Panc1 (cell line): ENCODE measurements at places on chromosomes 5 and 9. TPM values are rescaled to one million over a fixed set of nuclear protein-coding genes. Genes with fewer than 3 reads are reported as not detected.

- peaks cover 33% of the 10 kb centered on the region for H3K4me1 ChIP-seq
- H3K27me3 ChIP-seq, result no peaks in the 10 kb centered on the region
- H3K4me3 ChIP-seq, result no peak overlapping the region
- DNase-seq, result no peak
- H3K27ac ChIP-seq, result no peak overlapping the region
Measured at GRCh38 chr9:121365564-121365963, 4.5 kb downstream of the STOM start.

- no peak overlapping the region for H3K4me3 ChIP-seq
- H3K36me3 ChIP-seq, result peaks cover 7% of the 10 kb centered on the region
- H3K4me1 ChIP-seq, result no peaks in the 10 kb centered on the region
- peak; percentile 45 for DNase-seq
- H3K27me3 ChIP-seq, result no peaks in the 10 kb centered on the region
Measured at GRCh38 chr5:38922199-38922598, 76.4 kb downstream of the OSMR start.

DNA sequence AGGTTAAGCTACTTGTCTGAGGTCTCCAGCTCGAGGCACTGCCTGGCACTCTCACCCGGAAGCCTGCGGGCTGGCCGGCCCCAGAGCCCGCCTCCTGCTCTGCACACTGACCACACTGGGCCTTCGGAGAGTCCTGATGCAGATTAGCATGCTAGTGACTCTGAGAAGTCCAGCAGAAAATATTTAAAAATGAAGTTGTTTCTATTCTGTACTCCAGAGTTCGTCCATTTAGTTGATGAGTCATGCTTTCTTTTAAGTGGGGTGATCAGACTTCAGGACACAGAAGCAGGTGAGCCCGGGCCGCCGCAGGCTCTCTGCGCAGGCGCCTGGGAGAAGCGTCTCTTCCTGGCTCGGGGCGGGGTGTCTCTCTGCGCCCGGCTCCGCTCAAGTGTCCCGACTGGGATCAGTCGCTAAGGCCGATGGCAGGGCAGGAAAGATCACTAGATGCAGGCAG lies 32.5 kb downstream of the FAM240B start:
- H3K27ac ChIP-seq, result peak overlapping the region; percentile 75
- peak; percentile 22 for DNase-seq
- peaks cover 24% of the 10 kb centered on the region for H3K4me1 ChIP-seq
- no peaks in the 10 kb centered on the region for H3K27me3 ChIP-seq
- H3K36me3 ChIP-seq, result no peaks in the 10 kb centered on the region

GRCh38 chr9:114034196-114034595 lies 43.9 kb downstream of the AMBP start:
- no peak for DNase-seq
- no peaks in the 10 kb centered on the region for H3K36me3 ChIP-seq
- H3K27me3 ChIP-seq, result no peaks in the 10 kb centered on the region
- H3K4me1 ChIP-seq, result no peaks in the 10 kb centered on the region
- no peak overlapping the region for H3K4me3 ChIP-seq
- H3K27ac ChIP-seq, result no peak overlapping the region

The POLK gene
- 21.3 TPM for total RNA-seq

- DNase-seq, result no peak
- no peak overlapping the region for H3K4me3 ChIP-seq
- no peaks in the 10 kb centered on the region for H3K4me1 ChIP-seq
- no peak overlapping the region for H3K27ac ChIP-seq
Measured at GRCh38 chr9:121333950-121334773, 35.9 kb downstream of the STOM start.

DNA sequence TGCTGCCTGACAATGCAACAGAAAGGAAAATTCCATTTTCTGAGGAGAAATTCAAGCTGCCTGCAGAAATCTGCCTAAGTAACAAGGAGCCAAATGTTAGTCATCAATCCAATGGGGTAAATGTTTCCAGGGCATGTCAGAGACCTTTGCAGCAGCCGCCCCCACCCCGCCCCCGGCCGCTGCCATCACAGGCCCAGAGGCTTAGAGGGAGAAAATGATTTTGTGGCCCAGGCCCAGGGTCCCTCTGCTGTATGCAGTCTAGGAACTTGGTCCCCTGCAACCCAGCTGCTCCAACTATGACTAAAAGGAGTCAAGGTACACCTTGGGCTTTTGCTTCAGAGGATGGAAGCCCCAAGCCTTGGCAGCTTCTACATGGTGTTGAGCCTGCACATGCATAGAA lies 45.0 kb downstream of the VLDLR start:
- no peaks in the 10 kb centered on the region for H3K36me3 ChIP-seq
- H3K4me3 ChIP-seq, result no peak overlapping the region
- no peak overlapping the region for H3K27ac ChIP-seq
- H3K27me3 ChIP-seq, result no peaks in the 10 kb centered on the region

DNA sequence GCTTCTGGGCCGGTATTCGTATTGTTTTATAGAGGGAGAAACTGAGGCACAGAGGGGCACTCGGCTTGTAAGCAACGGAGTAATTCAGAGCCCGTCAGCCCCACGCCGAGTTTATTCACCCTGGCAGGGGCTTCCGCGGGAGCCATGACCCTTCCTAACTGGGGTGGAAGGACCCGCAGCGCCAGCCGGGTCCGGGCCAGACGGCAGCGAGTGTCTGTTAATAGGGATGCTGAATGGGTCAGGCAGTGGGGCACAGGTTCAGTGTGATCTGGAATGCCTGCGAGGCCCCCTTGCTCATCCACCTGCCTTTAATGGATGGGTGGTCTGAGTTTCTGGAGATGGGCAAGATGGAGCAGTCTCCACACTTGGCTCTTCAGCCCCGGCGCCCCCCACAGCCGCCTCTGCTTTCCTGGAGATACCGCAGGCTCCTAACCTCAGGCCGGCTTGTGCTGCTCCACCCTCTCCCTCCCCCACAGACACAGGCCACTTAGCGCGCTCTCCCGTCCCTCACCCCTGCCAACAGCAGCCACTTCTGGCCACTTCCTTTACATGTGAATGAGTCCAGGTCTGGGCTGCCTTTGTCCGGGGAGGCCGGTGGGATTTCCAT lies 147.1 kb downstream of the ERCC6L2 start:
- H3K4me3 ChIP-seq, result no peak overlapping the region
- H3K27ac ChIP-seq, result no peak overlapping the region
- DNase-seq, result no peak
- H3K27me3 ChIP-seq, result no peaks in the 10 kb centered on the region; the same call in 1 of the 2 replicates

The COL27A1 gene
- total RNA-seq, result 5.1 TPM

- no peak for DNase-seq
- no peak overlapping the region for H3K27ac ChIP-seq
- H3K4me3 ChIP-seq, result no peak overlapping the region
- H3K4me1 ChIP-seq, result no peaks in the 10 kb centered on the region
Measured at GRCh38 chr9:86485359-86485758, 131.1 kb upstream of the TUT7 start.

The TPPP gene
- 0.98 TPM for total RNA-seq

The BTNL3 gene
- total RNA-seq, result not detected

GRCh38 chr9:98540476-98540875 lies 168.3 kb downstream of the GABBR2 start:
- H3K4me3 ChIP-seq, result no peak overlapping the region
- no peaks in the 10 kb centered on the region for H3K4me1 ChIP-seq

The SPINK4 gene
- not detected for total RNA-seq

The HEMGN gene
- total RNA-seq, result not detected

- H3K4me3 ChIP-seq, result no peak overlapping the region
- H3K36me3 ChIP-seq, result no peaks in the 10 kb centered on the region
- H3K27ac ChIP-seq, result no peak overlapping the region
- H3K27me3 ChIP-seq, result no peaks in the 10 kb centered on the region; the same call in 1 of the 2 replicates
- no peaks in the 10 kb centered on the region for H3K4me1 ChIP-seq
- peak; percentile 69 for DNase-seq
Measured at GRCh38 chr5:71922584-71923106, 184.6 kb upstream of the MAP1B start.

- no peaks in the 10 kb centered on the region for H3K27me3 ChIP-seq
- no peak overlapping the region for H3K4me3 ChIP-seq
- no peak overlapping the region for H3K27ac ChIP-seq
Measured at GRCh38 chr9:130766021-130766926, 68.8 kb upstream of the ABL1 start.

The LHX2 gene
- total RNA-seq, result 0.36 TPM

The PCDHGA4 gene
- 0.69 TPM for total RNA-seq

DNA sequence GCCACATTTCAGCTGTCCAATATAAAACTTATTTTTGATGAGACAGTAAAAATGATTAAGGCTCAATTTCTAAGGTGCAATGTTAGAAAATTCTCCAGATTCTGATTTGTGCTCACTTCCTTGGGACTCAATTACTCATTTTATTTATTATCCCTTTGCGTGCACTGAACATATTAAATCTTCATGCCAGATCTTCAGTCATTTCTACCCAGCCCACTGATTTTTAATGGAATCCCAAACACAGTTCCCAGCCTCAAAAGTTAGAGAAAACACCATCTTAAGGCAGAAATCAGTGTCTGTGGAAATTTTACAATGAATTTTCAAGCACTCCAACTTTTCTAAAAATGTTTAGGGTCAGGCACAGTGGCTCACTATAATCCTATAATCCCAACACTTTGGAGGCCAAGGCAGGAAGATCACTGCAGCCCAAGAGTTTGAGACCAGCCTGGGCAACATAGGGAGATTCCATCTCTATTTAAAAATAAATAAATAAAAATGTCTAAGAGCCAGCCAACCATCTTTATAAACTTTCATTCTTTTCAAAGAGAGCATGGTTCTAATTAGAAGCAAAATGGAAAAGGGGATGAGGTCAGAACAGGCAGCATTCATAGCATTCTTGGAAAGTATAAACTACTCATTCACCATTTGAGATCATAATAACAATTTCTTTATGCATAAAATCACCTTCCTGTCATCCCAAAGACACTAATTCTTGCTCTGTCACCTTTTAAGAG lies 53.7 kb downstream of the TLE1 start:
- DNase-seq, result no peak
- no peaks in the 10 kb centered on the region for H3K36me3 ChIP-seq
- H3K27me3 ChIP-seq, result no peaks in the 10 kb centered on the region
- no peak overlapping the region for H3K4me3 ChIP-seq
- H3K27ac ChIP-seq, result no peak overlapping the region

The CNTFR gene
- 2.7 TPM for total RNA-seq

The CERCAM gene
- 11.3 TPM for total RNA-seq

- no peak overlapping the region for H3K4me3 ChIP-seq
- peaks cover 49% of the 10 kb centered on the region for H3K4me1 ChIP-seq
- H3K36me3 ChIP-seq, result peaks cover 4% of the 10 kb centered on the region
- peak overlapping the region; percentile 59 for H3K27ac ChIP-seq
- no peaks in the 10 kb centered on the region for H3K27me3 ChIP-seq
Measured at GRCh38 chr9:124353811-124354274, 61.4 kb downstream of the PSMB7 start.

The CCNI2 gene
- total RNA-seq, result 0.49 TPM

DNA sequence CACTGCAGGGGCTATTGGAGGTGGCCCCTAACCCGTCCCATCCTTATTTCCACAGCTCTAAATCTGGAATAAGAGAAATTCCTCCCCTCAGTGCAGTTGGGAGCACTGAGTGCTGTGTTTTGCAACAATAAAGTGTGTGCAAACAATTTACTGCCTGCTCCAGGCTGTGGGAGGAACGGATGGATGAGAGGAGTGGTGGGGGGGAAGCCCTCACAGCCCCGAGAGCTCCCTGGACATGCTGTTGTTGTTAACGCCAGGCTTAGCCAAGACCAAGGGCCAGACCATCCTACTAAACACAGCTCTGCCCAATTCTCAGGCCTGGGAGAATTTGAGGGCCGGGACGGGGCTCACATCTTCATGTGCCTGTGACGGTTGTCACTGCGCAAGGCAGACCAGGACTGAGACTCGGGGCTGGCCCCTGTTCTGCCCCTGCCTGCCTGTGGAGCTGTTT lies 200.2 kb downstream of the DAB2IP start:
- no peaks in the 10 kb centered on the region for H3K36me3 ChIP-seq
- H3K4me3 ChIP-seq, result no peak overlapping the region
- DNase-seq, result no peak
- H3K27me3 ChIP-seq, result no peaks in the 10 kb centered on the region

DNA sequence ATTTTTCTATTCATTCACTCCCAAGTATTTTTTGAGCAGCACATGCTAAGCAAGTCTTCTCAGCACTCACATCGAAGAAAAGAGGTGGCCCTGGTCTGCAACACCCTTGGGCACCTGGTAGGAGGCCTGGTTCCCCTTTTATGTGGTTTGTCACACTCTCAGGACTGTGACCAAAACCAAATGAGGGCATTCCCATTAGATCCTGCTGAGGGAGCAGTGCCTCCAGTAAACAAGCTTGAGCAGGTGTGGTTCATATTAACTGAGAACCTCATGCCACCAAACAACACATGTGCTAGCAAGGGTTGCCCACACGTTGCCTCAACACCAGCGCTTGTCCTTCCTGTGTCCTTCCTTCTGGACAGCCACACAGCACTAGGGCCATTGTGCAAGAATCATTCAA lies 26.9 kb upstream of the SYK start:
- H3K4me1 ChIP-seq, result no peaks in the 10 kb centered on the region
- no peak for DNase-seq
- H3K4me3 ChIP-seq, result no peak overlapping the region
- H3K27me3 ChIP-seq, result no peaks in the 10 kb centered on the region
- no peak overlapping the region for H3K27ac ChIP-seq

DNA sequence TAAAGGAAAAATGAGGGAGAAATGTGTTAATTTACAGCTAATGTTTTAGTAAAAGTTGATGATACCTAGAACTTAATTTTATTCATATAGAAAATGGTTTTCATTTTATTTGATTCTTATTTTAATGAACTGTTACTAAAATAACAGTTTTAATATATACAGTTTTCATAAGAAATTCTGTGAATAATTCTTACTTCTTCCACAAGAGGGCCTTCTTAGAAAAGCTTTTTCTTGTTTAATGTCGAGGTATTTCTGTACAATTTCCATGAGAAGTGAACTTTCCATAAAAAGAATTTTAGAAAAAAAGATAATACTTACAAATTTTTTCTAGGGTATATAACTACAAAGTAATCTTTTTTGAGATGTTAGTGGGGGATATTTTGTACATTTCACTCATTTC lies 73.9 kb downstream of the KLF9 start:
- H3K4me3 ChIP-seq, result no peak overlapping the region
- DNase-seq, result no peak
- H3K4me1 ChIP-seq, result no peaks in the 10 kb centered on the region
- H3K36me3 ChIP-seq, result no peaks in the 10 kb centered on the region

DNA sequence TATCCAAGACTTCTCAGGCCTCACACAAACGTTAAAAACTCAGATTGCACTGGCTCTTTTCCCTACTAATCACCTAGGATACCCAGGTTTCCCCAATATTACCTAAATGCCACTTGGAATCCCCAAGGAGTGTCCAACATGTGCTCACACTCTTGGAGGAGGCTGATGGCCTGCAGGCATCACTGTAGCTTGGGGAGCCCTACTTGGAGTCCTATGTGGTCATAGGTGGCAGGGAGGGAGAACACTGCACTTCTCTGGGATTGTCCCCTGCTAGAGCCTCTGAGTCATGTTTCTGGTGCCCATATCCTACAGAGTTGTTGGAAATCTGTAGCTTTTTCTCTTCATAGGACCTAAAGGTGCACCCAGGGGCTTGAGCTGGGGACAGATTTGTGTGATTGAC lies 433.7 kb downstream of the ARHGEF28 start:
- no peak overlapping the region for H3K4me3 ChIP-seq
- H3K4me1 ChIP-seq, result peaks cover 4% of the 10 kb centered on the region; the same call in 1 of the 2 replicates
- H3K27me3 ChIP-seq, result no peaks in the 10 kb centered on the region
- no peak for DNase-seq
- no peaks in the 10 kb centered on the region for H3K36me3 ChIP-seq
- no peak overlapping the region for H3K27ac ChIP-seq

GRCh38 chr5:137004279-137004678 lies 494.8 kb downstream of the SPOCK1 start:
- no peak overlapping the region for H3K27ac ChIP-seq
- no peaks in the 10 kb centered on the region for H3K4me1 ChIP-seq
- no peak overlapping the region for H3K4me3 ChIP-seq
- H3K27me3 ChIP-seq, result no peaks in the 10 kb centered on the region; the same call in 1 of the 2 replicates

The AJM1 gene
- total RNA-seq, result 7.2 TPM

The CDX1 gene
- not detected for total RNA-seq
